ENCODE measurements at places on chromosomes 12 and 14.

DNA sequence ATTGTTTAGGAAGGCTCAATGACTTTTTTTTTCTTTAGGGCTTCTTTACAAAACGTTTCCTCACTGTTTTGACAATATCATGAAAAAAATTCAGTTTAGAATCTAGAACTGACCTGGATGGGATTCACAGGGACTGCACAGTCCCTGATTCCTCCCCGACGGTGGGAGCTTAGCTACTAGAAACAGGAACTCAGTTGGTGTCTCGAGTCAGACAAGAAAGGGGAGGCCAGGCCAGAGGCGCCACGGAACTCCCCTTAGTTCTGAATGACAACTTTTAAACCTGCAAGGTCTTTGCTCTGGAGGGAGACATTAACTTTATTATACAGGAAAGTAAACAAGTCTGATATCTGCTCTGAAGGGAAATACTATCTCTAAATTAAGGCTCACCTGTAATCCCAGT lies 45.4 kb upstream of the SRP54 start:
- no peak for DNase-seq

- no peak for DNase-seq
These were observed 16.4 kb downstream of the ACVRL1 start for GRCh38 chr12:51923506-51924365.

DNA sequence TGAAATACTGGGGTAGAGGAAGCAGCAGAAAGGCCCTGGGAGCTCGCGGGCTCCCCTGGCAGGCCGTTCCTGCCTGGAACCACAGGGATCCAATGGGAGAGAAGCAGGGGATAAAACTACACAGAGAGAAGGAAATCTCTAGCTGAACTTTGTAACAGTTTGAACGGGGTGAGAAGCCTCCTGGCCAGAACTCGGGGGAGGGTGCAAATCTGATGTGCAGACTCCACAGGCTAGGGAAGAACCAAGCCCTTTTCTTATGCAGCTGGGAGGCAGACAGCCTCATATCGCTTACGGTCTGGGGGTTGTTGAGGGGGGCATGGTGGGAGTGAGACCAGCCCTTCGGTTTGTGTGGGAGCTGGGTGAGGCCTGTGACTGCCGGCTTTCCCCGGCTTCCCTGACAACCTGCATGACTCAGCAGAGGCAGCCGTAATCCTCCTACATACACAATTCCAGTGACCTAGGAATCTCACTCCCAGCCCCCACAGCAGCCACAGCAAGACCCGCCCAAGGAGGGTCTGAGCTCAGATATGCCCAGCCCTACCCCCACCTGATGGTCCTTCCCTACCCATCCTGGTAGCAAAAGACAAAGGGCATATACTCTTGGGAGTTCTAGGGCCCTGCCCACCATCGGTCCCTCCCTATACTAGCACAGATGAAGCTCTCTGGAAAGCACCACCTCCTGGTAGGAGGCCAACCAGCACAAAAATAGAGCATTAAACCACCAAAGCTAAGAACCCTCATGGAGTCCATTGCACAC lies 143.0 kb downstream of the TMTC1 start:
- DNase-seq = no peak

GRCh38 chr12:50960130-50960529 lies 7.8 kb downstream of the HIGD1C start:
- DNase-seq = no peak

DNA sequence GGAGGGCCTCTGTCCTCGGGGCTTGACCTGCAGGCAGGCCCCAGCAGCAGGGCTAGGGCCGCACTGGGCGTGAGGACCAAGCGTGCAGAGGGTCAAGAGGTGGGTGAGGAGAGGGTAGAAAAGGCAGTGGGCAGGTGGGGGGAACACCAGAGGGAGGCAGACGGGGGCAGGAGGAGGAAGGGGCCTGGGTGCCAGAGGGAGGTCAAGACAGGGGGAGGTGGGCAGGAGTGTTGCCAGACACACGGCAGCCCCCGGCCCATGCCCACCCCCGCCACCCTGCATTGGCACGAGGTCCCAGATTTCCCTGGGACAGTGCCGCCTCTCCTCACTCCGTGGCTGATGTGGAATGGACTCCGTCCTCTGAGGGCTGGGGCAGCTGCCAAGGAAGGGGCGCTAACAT lies 8.2 kb downstream of the TMEM121 start:
- no peak for DNase-seq

- no peak for DNase-seq
These were observed 1.0 kb downstream of the GMFB start for GRCh38 chr14:54487771-54488170.

GRCh38 chr12:131231032-131231980 lies 277.6 kb downstream of the ADGRD1 start:
- no peak for DNase-seq

All from non-pigmented ciliary epithelial cell (primary cell).